ENCODE measurements at places on chromosomes 12 and 14.
A peak's percentile ranks its signal among the peaks of the same experiment; 100 is the strongest.

DNA sequence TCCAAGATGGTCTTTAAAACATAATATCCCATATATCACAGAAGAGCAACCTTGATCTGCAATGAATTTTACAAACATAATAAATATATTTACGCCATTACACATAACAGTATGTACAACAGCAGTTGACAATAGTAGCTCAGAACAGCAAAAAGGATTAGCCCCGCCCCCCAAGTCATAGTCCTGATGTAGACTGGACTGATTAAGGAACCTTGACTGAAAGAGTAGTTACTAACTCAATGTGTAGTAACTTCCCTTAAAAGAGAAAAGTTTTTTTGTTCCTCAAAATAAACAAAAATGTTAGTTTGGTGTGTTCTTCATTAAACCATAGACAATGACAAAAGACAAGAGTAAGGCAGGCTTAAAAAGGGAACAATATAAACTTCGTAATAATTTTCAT lies 44.5 kb downstream of the GTF2A1 start:
- no peak for DNase-seq

DNA sequence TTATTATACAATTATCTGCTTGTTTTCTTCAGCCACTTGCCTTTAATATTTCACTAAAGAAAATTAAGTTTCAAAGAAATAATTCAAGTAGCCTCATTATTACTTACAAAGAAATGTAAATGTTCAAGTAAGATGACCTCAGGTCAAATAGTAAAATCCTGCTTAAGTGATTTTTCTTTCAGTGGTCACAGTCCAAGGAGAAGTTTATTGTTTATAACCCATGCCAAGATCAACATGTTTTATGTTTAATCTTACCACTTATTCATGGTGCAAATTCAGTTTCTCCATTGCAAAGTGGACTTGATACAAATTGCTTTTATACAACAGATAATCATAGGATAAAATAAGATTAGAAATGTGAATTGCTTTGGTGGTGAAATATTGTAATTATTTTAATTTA lies 370.2 kb upstream of the FLRT2 start:
- no peak for DNase-seq

- no peak for DNase-seq
Observed at GRCh38 chr12:54460317-54460923, 13.0 kb downstream of the GTSF1 start.

- DNase-seq: no peak
Observed at GRCh38 chr12:14514946-14515345, 52.7 kb downstream of the PLBD1 start.

DNA sequence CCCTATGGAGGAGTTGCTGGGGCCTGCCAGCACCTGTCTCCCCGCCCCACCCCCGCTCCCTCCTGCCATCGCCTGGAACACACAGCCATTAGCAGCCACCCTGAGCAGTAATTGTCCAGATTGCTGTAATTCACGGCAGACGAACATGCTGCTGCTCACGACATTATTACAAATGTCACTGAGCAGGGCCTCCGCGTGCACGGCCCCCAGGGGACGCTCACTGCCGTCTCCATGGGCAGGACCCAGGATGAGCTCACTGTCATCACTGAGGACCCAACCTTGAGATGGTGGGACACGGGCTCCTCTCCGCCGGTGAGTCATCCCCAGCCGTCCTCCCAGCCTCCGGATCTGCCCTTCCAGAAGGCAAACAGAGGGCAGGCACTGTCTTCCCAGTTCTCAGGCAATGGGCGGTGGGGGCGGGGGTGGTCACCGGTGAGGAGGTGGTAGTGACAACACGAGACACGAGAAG lies 100.4 kb downstream of the RFLNA start:
- no peak for DNase-seq

DNA sequence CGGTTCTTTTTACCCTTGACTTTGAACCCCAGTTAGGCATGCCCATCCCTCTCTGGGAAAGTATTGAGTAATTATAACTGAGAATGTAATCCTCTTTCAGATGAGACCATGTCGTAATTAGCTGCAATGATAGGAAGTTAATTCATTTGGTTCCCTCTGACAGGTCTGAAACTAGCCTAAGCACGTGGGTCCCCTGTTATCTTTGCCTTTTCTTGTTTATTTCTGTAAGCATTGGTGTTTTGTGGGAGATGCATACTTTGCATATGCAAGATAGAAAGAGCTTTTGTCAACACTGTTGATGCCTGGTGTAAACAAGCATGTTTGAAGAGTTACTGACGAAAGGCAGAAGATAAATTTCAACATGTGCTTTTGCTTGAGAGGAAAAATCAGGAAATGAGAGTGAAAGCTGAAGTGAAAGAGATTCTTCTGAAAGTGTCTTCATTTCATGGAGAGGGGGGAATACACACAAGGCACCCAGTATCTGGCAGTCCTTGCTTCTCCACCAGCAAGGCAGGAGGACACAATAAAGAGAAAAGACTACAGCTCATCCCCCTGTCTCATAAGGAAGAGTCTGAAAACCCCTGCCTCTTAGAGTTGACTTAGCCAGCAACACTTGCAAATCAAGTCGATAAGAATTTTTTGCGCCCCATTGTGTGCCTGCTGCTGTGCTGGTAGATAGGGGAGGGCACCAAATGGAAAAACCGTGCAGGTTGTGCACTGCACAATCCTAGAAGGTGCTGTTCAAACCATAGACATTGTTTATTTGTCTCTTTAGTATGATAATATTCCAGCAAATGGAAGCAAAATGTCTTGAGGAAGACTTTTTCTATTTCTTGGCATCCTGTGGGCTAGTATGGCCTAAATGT lies 77.8 kb downstream of the SLC24A4 start:
- DNase-seq: no peak

DNA sequence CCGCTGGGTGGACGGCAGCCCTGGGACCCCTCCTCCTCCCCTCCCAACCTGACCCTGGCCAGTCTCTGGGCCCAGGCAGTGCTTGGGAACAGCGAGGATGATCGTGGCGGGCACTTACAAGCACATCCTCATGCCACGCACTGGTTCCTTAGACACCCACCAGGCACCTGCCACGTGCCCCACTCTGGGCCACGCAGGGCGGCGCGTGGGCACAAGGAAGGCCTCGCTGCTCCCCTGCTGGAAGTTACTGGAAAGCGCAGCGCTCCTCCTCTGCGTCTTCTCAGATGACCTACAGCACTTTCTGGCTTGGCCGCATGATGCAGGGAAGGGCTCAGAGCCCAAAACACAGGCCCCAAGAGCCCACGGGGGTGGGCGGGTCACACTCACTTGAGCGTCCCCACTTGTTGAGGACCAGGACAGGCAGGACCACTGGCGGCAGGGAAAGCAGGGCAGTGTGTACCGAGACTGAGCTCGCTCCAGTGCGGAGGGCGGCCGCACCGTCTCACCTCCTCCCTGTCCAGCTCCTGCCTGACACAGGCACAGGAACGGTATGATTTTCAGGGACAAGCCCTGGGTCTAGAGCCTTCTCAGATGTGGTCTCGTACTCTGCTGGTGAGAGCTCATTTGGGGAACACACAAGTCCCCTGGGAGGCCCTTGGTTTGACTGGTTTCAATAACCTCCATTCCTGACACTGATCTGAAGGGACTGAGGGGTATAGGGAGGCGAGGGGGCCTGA lies 128.3 kb upstream of the EVL start:
- no peak for DNase-seq

DNA sequence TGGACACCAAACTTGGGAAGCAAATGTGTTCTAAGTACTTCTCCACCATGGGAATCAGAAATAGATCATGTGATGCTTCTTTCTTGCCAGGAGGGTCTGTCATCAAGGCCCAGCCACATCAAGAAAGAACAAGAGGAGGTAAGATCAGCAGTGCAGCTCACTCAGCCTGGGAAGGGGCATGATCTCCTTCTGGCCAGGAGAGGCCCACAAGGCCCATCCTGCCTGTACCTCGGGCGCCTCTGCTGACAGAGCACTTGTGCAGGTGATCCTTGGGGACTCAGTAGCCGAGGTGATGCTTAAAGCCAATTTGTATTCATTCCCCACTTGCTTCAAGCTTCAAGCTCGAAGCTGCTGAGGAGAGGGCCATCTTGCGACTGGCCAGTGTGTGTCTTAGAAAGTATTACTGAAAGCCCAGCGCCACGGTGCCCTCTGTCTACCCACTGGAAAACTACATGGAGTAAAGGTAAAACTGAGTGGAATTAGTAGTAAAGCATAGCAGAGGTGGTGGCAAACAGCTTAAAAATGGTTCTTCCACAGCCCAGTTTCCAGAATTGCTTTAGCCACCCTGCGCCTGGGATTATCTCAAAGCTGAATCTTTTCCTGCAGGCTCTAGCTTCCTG lies 26.2 kb downstream of the RTRAF start:
- no peak for DNase-seq

DNA sequence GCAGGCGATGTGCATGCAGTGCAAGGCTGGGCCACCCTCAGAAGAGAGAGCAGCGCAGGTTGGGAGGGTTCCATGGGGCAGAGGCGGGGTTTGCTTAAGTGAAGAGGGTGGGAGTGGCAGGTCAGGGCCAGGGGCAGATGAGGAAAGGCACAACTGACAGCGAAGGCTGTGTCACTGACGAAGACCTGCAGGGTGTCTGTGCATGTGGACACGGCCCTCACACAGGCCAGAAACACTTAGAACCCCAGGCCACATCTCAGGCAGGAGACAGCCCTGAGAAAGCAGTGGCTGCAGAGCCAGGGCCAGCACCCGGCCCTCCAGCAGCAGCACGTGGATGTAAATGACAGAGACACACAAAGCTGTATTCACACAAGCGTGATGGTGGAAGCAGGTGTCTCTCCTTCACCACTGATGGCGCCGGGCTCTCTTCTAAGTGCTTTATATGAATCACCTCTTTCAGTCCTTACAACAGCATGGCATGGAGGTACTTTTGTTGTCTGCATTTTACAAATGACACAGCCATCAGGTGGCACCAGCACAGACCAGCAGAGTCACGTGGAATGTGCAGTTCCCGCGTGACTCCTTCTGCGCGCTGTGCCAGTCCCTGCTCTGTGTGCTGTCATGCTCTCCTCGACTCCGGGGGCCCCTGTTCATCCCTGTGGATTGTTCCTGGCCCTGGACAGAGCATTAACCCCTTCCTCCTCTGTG lies 54.6 kb downstream of the TSPAN11 start:
- DNase-seq: peak; percentile 41

DNA sequence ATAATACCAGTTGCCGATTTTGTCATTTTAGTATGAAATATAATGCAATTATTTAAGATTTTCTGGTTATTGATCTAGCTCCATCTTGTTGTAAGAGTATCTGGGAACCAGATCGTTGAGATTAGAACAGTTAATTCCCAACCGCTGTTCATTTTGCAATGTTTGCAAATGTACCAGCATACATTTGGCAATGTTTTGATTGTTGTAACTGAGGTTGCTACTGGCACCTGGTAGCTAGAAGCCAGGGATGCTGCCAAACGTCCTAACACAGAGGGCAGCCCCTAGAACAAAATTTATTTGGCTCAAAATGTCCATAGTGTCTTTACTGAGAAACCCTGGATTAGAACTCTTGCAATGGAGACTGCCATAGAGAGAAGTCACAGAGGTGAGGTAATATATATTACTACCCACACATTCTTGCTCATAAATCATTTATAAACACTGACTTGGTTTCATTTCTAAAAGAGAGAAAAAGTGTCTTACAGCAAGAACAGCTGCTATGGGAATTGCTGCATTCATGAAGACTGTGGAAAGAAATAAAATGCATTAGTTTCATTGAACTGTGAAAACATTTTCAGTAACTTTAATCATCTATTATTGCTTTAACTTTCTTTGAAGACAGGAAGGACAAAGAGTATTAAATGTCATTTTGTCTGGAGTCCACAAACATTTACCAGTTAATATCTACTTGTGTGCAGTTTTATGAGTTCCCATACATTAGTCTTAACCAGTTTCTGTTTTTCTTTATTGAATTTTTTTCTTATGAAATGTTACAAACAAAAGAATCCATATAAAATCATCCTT lies 46.2 kb downstream of the ABCC9 start:
- DNase-seq: no peak

- DNase-seq: no peak
Observed at GRCh38 chr14:23895053-23895419, 58.5 kb upstream of the DHRS4 start.

- DNase-seq: no peak
Observed at GRCh38 chr14:104556256-104557021, 23.1 kb upstream of the C14orf180 start.

DNA sequence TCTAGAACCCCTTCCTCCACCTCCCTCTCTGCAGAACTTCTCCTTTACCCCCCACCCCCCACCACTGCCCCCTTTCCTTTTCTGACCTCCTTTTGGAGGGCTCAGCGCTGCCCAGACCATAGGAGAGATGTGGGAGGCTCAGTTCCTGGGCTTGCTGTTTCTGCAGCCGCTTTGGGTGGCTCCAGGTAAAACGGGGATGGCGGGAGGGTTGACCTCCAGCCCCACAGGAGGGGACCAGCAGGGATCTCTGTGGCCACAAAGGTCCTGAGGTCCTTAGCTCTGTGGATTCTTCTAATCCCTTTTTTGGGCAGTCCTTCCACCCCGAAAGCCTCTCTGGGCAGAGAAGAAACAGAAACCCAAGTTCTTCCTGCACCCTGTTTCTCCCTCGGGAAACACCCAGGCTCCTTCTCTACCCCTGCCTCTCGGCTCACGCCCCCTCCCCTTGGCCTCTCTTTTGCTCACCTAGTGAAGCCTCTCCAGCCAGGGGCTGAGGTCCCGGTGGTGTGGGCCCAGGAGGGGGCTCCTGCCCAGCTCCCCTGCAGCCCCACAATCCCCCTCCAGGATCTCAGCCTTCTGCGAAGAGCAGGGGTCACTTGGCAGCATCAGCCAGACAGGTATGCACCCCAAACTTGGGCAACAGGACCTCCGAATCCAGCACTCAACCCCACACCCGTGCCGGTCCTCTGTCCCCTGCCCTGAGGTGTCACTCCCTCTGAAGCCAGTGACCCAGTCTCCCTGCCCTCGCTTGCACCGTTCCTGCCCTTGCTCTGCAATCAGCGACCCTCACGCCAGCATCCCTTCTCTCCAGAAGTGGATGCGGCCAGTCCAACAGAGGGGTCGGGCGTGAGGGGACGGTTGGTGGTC lies 638 bp downstream of the LAG3 start:
- no peak for DNase-seq

GRCh38 chr12:71702590-71702989 lies 16.7 kb downstream of the TMEM19 start:
- no peak for DNase-seq

GRCh38 chr14:92768795-92769194 lies 20.4 kb upstream of the LGMN start:
- DNase-seq: no peak

GRCh38 chr12:68792952-68793351 lies 15.0 kb upstream of the MDM2 start:
- peak; percentile 73 for DNase-seq

DNA sequence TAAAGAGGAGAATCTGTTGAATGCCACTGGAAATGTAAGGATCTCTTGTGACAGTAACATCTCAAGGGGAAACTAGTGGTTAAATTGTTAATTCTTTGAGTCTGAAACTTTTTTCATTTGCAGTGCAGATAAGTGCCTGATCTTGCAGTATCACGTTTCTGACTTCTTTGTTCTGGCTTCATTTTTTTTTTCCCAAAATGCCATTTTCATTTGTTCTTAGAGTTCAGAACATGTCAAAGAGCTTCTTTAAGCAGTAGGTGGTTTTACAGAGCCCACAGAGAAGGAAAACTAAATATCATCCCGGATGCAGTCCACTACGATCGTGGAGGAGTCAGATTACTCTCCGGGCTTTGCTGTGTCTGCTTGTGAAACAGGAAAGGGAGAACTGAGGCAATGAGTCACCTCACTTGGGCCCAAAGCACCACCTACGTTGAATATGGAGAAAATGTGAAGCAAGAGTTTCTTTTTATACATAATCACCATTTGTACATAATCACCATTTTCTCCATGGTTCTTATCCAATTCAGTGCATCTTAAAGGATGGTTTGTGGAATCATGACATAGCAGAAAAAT lies 43.9 kb downstream of the HMGA2 start:
- DNase-seq: no peak

GRCh38 chr12:15522574-15523187 lies 200.4 kb downstream of the PTPRO start:
- DNase-seq: peak; percentile 79
